ENCODE measurements at places on chromosomes 2 and 18.

GRCh38 chr2:164545484-164545883 is 75.8 kb downstream of the GRB14 start:
- DNase-seq, result no peak

DNA sequence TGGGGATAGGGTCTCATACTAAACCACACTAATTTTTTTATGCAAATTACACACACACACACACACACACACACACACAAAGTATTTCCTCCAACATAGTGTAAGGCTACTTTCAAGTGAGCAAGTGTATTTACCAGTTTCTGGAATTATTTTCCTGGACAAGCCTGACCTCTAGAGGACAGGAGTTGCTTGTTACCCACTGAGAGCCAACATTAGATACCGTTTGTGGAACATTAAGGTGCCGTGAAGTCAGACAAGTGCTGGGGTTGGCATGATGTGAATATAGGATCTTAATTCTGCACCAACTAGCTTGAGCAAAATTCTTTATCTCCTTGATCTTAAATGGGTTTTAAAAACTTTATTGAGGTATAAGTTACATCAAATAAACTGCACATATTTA is 39.3 kb upstream of the SERPINB2 start:
- DNase-seq, result no peak

- DNase-seq, result no peak
Observed at GRCh38 chr2:178844269-178844668, 37.0 kb upstream of the TTN start.

GRCh38 chr2:118340103-118340502 is 251.8 kb downstream of the INSIG2 start:
- no peak for DNase-seq

DNA sequence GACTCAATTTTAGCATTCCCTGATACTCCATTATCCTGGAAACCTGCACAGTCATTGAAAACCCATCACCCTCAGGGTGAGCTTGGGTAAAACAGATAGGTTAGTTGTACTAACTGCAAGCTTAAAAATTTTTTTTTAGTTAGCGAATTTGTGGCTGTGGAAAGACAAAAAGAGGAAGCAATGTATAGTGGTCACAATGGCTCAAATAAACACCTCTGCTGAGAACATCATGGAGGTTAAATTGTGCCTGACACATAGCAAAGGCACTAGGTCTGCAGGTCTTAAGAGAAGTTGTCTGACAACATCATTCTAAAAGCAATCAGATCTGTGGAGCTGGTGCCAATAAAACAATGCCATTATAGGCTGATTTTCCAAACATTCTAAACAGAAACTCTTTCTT is 84.4 kb upstream of the CAVIN2 start:
- DNase-seq, result no peak

DNA sequence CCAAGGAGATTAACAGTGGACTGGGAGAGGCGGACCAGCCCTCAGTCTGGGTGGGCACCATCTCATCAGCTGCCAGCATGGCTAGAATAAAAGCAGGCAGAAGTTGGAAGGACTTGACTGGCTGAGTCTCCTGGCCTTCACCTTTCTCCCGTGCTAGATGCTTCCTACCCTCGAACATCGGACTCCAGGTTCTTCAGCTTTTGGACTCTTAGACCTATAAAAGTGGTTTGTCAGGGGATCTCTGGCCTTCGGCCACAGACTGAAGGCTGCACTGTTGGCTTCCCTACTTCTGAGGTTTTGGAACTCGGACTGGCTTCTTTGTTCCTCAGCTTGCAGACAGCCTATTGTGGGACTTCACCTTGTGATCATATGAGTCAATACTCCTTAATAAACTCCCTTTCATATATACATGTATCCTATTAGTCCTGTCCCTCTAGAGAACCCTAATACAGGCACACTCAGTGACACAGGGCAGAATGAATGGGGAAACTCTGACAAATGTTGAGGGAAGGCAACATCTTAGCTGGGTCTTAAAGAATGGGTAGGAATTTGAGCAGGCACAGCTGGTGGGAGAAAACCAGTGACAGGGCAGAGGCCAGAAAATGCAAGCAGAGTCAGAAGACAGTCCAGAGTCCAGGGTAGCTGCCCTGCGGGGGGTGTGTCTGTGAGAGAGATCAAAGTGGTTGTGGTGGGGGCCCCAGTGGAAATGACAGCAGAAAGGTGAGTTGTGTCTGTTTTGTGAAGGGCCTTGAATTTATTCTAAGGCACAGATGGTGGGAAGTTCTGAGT is 108.1 kb upstream of the CD302 start:
- no peak for DNase-seq

DNA sequence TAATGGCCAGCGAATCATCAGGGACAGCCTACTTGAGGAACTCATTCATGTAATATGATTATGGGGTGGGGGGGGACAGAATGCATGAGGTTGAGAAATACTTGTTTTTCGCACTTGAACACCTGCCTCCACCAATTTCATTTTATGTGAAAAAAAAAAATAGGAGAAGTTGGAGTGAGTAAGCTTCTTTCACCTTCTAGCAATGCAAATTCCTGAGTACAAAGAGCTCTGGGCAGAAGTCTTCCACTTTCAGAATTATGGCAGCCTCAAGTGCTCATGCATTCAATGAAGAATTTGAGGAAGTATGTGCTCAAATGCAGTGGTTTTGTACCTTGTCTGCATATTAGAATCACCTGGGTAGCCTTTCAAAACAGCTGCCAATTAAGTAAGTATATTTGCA is 40.1 kb upstream of the GPD2 start:
- no peak for DNase-seq

DNA sequence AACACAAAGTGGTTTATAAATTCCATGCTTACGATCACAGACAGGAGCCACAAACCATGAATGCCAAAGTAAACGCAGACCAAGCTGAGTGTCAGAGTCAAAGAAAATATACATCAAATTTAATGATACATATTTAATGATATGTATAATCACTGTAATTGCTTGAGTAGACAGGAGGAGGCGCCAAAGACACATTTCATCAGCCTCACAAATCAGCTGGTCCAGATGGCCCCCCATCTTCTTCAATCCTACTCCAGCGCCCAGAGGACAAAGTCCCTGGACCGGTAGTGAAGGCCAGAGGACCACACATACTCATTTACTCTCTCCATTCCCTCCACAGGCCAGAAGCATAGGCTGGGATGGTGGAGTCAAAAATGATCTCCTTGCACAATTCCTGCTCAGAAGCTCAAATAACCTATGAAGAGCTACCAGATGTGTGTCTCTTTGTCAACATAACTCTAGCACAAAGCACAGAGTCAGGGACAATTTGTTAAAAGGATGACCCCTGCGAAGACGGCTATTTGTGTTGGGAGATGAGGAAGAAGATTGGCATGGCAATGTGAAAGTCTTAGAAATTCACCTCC is 149.3 kb upstream of the PGAP1 start:
- DNase-seq, result no peak

- DNase-seq, result no peak
Observed at GRCh38 chr2:181686576-181687185, 6.4 kb upstream of the NEUROD1 start.

DNA sequence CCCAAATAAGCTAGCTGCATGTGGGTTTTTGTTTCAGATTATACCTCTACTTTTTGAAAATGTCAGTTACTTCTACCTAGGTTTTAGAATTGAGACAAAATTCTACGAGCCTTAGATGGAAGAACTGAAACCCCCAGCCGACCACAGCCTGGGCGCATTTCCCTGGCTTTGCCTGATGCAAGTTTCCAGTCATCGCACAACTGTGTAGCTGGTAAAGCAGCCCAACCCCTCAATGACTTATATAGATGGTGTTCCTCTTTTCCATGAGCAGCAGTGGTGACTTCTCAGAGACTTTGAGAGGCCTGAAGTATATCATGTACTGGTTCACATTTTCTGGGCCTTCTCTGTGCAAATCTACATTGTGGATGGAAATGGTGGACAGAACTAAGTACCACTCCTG is 515.4 kb upstream of the RAB6C start:
- DNase-seq, result no peak

DNA sequence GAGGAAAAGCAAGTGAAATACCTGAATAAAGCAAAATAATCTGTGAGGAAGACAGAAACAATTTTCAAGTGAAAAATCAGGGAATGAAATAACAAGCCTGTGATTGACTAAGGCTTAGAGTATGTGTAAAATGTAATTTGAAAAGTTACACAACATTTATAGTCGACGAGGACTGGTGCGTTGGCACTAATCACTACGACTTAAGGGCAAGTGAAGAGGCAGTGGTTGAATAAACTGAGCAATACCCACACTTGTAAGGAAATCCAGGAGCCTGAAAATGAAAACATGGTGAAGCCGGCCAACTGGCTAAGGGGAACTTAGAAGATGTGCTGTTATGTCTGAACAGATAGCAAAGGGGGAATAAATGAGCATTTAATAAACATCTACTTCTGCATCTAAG is 13.4 kb downstream of the DOK1 start:
- DNase-seq, result no peak

GRCh38 chr18:57954935-57955334 is 89.1 kb upstream of the NEDD4L start:
- no peak for DNase-seq

GRCh38 chr18:74468547-74469061 is 11.5 kb upstream of the DIPK1C start:
- no peak for DNase-seq

- no peak for DNase-seq
Observed at GRCh38 chr18:23542461-23542860, 39.1 kb downstream of the RMC1 start.

DNA sequence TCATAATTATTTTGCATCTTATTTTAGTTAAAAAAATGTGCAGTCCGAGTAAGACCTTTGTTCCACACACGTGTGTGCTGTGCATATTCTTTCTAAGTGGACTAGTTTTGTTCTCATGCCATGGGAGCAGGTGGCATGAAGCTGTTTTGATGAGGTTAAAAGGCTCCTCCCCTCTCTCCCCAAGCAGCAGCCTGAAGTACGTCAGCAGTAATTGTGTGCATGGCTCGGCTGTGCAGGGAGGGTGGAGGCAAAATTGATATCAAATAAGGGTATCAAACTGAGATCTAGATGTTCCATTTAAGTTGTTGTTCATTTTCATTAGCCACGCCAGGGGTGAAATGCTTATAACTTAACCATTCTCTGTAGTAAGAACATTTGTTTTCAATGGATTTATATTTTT is at the start of gene NYAP2:
Gene NYAP2 (plus strand): TSS at position 207 of the 400 bp plus-strand sequence. CDS start 9,171 bp downstream, outside the sequence.
- DNase-seq, result no peak

DNA sequence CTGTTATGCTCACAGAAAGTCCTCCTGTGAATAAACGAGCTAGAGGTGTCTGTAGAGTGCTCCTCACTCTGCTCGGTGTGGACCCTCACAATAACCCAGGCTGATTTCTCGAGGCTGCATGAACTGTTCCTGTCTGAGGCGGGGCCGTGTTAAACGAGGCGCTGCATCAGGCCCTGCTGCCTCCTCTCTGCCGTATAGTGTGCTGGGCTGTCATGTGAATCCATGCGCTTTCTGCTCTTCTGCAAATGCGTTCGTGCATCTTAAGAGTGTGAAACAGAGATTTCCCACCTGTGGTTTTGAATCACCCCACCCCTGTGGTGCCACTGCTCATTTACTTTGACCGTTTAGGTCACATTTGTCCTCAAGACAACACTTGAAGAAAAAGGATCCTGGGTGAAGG is 26.2 kb downstream of the TRAF3IP1 start:
- DNase-seq, result no peak

GRCh38 chr2:73852020-73852419 is 23.3 kb downstream of the STAMBP start:
- no peak for DNase-seq

DNA sequence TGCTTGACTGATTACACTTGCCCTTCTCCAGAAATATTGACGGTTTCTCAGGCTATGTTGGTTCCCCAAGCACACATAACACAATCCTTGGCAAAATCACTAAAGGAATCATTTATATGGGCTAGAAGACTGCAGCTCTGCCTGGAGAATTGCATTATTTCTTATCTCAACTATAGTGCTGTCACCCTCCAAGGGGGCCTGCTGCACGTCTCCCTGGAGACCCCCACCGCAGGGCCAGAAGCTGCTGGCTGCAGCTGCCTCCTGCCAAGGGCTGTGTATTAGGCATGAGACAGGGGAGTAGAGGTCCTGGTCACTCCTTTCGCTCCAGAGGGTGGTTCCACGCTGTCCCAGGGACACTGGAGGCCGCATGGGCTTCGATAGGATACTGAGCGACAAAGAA is 76.6 kb downstream of the LRRC30 start:
- no peak for DNase-seq

- no peak for DNase-seq
Observed at GRCh38 chr2:226601881-226602662, 197.5 kb downstream of the IRS1 start.

DNA sequence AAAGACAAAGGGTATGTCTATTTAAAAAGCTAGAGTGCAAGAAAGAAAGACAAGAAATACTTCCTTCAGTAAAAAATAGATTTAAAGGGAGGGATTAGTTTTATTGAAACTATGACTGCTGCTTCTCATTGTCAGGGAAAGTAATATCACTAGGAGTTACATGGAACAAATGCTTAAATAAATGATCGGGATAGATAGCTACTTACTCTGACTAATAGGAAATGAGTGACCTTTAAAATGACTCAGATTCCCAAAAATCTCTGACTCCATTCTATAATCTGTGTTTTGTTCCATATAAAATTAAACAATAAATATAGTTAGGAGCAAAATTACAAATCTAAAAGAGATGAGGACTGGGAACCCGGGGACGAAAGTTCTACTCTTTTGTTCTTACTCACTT is 669.3 kb downstream of the NR4A2 start:
- DNase-seq, result no peak

GRCh38 chr2:152319822-152320570 is 15.0 kb upstream of the FMNL2 start:
- DNase-seq, result no peak

DNA sequence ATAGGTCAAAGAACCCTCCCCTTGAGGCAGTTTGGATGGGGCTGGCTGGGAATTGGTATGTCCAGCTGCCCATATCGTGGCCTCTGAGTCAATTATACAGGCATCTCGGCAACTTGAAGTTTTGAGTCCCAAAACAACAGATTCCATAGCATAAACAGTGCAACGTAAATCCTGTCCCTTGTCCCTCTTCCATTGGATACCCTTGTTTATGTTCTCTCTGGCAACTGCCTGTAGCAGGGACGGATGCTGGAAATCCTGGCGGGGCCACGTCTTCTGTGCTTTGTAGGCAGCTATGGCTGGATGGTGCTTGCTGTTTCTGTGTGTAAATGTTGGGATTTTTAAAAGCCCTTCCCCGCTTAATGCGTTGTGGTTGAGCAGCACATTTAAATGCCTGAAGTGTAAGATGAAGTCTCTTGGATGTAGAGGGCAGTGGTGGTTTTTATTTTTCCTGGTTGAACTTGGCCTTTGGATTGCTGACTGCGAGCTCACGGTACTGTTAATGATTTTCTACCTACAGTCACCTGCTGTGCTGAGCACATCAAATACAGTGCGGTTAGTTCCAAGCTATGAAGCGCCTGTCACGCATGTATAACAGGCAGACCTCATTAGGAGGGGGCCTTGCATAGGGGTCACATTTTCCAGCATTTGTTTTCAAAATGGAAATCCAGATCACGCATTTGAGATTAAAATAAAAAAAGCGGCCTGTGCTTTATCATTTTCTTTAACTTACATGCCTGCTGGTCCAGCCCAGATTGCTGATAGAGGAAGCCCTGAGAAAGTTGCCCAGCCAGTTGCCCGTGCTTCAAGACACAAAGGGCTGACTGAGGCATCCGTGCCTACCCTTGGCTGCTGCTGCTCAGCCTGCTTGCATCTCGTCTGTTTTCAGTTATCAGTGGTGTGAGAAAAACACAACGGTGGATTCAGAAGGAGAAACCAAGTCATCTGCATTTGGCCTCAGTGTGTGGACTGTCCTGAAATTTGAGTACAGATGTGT is 84.7 kb downstream of the NEDD4L start:
- no peak for DNase-seq
